ENCODE measurements at places on chromosomes 3 and 15.
A peak's percentile ranks its signal among the peaks of the same experiment; 100 is the strongest.

- no peak for DNase-seq
Observed at GRCh38 chr3:46561951-46562350, 4.2 kb downstream of the LRRC2 start.

DNA sequence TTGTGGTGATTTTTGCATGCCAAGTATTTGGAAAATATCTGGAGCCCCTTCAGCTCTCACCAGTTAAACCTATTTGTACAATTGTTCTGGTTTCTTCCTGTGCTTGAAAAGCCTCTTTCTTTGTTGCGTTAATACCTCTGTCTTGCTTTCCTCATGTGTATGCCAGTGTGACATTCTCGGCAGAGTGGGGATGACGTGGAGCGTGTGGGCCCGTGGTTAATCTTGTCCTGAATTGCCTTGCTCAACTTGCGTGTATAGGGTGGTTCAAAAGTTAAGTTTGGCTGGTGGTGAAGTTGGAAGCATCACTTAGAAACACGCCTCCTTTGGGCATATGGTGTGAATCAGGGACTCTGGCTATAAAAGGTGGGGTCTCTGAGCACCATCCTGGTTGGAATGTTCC is 67.1 kb downstream of the IGF1R start:
- DNase-seq: no peak

- peak; percentile 45 for DNase-seq
Observed at GRCh38 chr3:101195951-101196713, 124.2 kb downstream of the IMPG2 start.

DNA sequence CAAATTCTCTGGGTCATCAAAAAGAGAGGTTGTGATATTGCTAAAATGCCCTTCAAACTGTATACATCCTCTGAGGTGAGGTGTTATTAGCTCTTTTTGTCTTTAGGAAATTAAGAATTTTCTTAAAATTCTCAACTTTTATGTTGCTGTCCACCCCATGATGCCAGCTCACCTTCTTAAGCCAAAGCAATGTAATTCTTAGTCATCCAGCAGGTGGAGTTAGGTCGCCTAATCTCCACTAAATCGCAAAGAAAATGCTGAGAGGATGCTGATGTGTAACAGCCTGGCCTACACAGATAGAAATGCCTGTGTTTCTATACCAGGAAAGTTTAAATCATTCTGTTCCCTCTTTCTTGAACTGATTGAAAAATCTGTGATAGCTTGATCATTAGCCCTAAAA is 770.2 kb upstream of the ALCAM start:
- peak; percentile 36 for DNase-seq

GRCh38 chr3:142866841-142867631 is 21.8 kb downstream of the PCOLCE2 start:
- no peak for DNase-seq

DNA sequence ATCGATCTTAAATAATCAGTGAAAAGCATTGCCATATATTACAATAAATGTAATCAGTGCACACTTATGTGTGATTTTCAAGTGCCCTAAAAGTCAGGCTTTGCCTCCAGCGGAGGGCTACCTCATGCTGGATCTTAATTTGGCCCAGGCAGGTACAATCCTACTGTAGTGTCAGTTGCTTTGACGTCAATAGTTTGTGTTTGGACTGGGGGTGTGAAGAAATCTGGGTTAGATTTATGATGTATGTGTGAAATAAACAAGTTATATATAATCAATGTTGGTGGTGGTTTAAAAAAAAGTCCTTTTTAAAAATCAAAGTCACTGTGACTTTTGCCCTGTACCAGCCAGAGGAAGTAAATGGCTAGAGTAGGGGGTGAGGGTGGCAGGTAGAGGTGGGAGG is 14.0 kb upstream of the RASGRP1 start:
- DNase-seq: no peak

GRCh38 chr3:43770426-43771103 is 79.8 kb downstream of the ABHD5 start:
- peak; percentile 70 for DNase-seq

DNA sequence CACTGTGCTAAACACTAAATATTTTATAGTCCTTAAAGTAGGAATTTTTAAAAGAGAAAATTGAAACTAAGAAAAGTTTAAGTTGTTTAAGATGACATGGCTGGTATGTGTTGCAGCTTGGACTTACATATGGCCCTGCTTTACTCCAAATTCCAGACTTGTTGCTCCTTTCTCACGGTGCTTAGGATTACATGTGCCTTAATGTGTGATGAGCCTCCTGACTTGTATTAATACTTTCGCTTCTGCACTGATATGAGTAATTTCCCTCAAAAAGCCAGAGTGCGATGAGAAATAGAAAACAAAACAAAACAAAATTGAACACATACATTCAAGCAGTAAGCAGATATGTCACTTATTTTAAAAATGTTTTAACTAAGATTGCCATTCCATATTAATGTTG is 250.2 kb downstream of the VGLL3 start:
- DNase-seq: no peak

- no peak for DNase-seq
Observed at GRCh38 chr15:48974882-48975281, 11.2 kb upstream of the SHC4 start.

GRCh38 chr15:83153288-83153687 is 45.8 kb downstream of the TM6SF1 start:
- no peak for DNase-seq

- no peak for DNase-seq
Observed at GRCh38 chr3:71042759-71043158, 540.8 kb downstream of the FOXP1 start.

DNA sequence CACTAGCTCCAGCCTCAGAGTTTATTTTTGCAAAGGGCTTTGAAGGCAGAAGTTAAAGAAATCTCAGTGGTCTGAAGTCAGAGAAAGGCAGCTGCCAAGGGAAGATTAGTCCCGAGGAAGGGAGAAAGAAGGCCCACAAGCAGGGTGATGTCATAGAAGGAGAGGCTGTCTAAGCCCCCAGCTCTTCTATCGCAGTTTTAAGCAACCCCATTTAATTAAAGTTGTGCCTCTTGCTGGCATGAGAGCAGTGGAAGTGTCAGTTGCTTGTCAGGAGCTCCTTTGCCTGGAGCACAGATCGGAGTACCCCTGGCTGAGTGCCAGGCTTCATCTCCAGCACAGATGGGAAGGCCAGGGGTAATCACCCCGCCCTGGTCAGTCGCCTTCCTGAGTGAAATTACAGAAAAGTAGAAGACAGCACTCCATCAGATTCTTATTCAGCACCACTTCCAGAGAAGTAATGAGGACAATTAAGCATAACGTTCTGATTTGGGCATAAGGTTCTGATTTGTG is 530.7 kb downstream of the EPHB1 start:
- no peak for DNase-seq

GRCh38 chr3:34212656-34213055 is 414.2 kb downstream of the PDCD6IP start:
- peak; percentile 48 for DNase-seq

Measured in inflammatory macrophage treated with lipopolysaccharide for 1 hour (primary cell).